ENCODE measurements at places on chromosomes 7 and 10.

- no peak overlapping the region for H3K27ac ChIP-seq
- no peak overlapping the region for H3K4me3 ChIP-seq
- H3K27me3 ChIP-seq, result no peaks in the 10 kb centered on the region
These were observed 73.2 kb downstream of the POT1 start for GRCh38 chr7:124856299-124856888.

DNA sequence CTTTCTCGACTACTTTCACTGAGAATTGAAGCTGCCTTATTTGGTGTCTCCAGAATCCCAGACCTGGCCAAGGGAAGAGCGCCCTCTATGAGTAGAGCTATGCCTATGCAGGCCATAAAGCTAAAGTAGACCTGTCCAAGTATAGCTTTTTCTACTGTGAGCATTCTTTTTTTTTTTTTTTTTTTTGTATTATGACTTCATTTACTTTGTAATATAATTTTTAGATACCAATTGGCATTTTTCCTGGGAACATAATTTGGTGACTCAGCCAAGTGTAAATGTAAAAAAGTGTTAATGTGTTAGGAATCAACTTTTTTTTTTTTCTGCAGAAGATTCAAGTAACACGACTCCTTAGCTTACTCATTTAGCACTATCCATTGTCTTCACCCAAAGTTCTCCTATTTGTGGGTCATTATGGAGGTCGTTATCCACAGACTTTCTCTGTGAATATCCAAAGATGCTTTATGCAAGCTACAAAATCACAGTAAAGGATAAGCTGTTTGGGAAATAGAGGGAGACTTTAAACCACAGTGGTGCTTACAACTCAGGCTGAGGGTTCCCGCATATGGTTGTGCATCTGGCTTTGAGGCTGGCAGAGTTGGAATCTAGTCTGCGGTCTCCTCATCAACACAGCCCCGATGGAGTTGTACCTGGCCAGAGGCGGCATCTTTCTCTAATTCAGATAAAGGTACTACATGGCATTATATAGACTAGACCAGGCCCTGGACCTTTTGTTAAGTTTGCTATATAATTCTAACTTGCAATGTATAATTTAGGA, 1040.2 kb upstream of the SORCS1 start:
- no peaks in the 10 kb centered on the region for H3K36me3 ChIP-seq
- no peaks in the 10 kb centered on the region for H3K27me3 ChIP-seq
- no peaks in the 10 kb centered on the region for H3K4me1 ChIP-seq
- no peak overlapping the region for H3K4me3 ChIP-seq

- H3K4me1 ChIP-seq, result no peaks in the 10 kb centered on the region
- H3K27ac ChIP-seq, result no peak overlapping the region
- no peaks in the 10 kb centered on the region for H3K27me3 ChIP-seq
- H3K36me3 ChIP-seq, result peaks cover 3% of the 10 kb centered on the region
These were observed 66.8 kb upstream of the CYP26C1 start for GRCh38 chr10:92993699-92994272.

DNA sequence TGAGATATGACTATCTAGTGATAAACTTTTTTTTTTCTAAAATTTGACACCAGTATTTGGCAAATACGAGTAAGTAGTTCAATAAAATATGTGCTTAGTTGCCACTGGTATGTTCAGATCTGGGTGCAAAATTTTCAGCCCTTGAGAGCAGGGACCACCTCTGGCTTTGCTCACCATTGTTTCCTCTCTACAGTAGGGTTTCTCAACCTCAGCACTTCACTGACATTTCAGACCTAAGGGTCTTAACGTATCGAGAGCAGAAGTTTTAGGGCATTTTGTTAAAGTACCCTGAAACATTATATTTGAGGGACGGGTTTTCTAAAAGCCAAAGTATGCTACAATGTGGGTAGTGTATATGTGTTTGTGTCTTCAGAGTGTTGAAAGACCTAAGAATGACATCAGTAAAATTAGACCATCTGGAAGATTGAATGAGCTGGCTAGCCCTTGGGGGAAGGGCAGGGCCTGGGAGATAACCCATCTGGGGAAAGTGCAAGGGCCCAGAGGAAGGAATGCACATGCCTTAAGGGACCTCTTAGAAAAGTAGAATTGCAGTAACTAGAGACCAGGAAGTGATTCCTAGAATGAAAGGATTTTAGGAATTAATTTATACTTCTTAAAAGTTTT, 11.8 kb downstream of the BZW2 start:
- DNase-seq, result no peak
- H3K4me3 ChIP-seq, result no peak overlapping the region
- H3K27me3 ChIP-seq, result no peaks in the 10 kb centered on the region
- H3K36me3 ChIP-seq, result no peaks in the 10 kb centered on the region
- no peak overlapping the region for H3K27ac ChIP-seq

- no peaks in the 10 kb centered on the region for H3K4me1 ChIP-seq
- DNase-seq, result no peak
- no peaks in the 10 kb centered on the region for H3K27me3 ChIP-seq
- no peak overlapping the region for H3K4me3 ChIP-seq
- H3K27ac ChIP-seq, result no peak overlapping the region
These were observed 13.8 kb downstream of the GRK5 start for GRCh38 chr10:119221201-119221600.

GRCh38 chr7:41592794-41593193, 110.1 kb downstream of the INHBA start:
- no peak overlapping the region for H3K27ac ChIP-seq
- DNase-seq, result no peak
- H3K27me3 ChIP-seq, result no peaks in the 10 kb centered on the region
- H3K4me3 ChIP-seq, result no peak overlapping the region

GRCh38 chr7:92612501-92612900, 22.3 kb upstream of the FAM133B start:
- H3K27me3 ChIP-seq, result no peaks in the 10 kb centered on the region
- no peak overlapping the region for H3K27ac ChIP-seq
- H3K4me1 ChIP-seq, result no peaks in the 10 kb centered on the region
- H3K4me3 ChIP-seq, result no peak overlapping the region
- no peaks in the 10 kb centered on the region for H3K36me3 ChIP-seq
- DNase-seq, result no peak

- H3K27me3 ChIP-seq, result no peaks in the 10 kb centered on the region
- no peak overlapping the region for H3K4me3 ChIP-seq
- no peaks in the 10 kb centered on the region for H3K36me3 ChIP-seq
- H3K27ac ChIP-seq, result no peak overlapping the region
These were observed 103.7 kb downstream of the DNAJB6 start for GRCh38 chr7:157440346-157441022.

GRCh38 chr7:122344303-122344620, 39.7 kb upstream of the FEZF1 start:
- no peak for DNase-seq
- H3K4me3 ChIP-seq, result no peak overlapping the region
- H3K4me1 ChIP-seq, result no peaks in the 10 kb centered on the region
- H3K36me3 ChIP-seq, result peaks cover 4% of the 10 kb centered on the region

GRCh38 chr7:48337012-48337621, 165.9 kb downstream of the ABCA13 start:
- no peaks in the 10 kb centered on the region for H3K4me1 ChIP-seq
- H3K4me3 ChIP-seq, result no peak overlapping the region
- H3K27ac ChIP-seq, result no peak overlapping the region
- no peaks in the 10 kb centered on the region for H3K36me3 ChIP-seq

DNA sequence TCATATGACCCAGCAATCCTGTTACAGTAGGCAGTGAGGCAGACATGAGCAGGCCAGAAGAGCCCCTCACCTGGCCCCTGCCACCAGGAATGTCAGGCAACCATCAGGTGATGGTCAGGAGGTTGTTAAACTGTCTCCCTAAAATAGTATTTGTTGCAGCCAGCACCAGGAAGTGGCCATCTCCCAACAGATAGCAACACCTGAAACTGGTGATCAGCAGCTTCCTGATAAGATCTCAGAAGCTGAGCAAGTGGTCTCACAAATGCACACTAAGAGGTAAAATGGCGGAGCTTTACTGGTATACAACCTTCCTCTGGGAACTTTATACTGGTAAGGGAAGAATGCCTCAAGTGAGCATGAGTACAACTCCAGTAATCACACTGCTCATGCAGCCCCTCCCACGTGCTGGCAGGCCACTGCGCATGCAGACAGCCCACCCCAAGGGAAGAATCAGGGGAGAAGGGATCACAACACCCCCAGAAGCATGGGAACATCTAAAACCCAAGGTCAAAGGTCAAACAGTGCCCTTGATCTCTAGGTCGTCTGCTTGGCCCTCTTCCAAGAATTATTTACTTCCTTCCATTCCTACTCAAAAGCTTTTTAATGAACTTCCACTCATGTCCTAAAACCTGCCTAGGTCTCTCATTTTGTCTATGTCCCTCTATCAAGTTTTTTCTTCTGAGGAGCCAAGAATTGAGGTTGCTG, 133.5 kb downstream of the DOCK4 start:
- no peaks in the 10 kb centered on the region for H3K36me3 ChIP-seq
- no peaks in the 10 kb centered on the region for H3K27me3 ChIP-seq

GRCh38 chr7:128745706-128746105, 6.5 kb downstream of the CALU start:
- H3K4me3 ChIP-seq, result no peak overlapping the region
- H3K36me3 ChIP-seq, result no peaks in the 10 kb centered on the region
- no peak for DNase-seq
- H3K4me1 ChIP-seq, result no peaks in the 10 kb centered on the region
- H3K27ac ChIP-seq, result no peak overlapping the region
- no peaks in the 10 kb centered on the region for H3K27me3 ChIP-seq

DNA sequence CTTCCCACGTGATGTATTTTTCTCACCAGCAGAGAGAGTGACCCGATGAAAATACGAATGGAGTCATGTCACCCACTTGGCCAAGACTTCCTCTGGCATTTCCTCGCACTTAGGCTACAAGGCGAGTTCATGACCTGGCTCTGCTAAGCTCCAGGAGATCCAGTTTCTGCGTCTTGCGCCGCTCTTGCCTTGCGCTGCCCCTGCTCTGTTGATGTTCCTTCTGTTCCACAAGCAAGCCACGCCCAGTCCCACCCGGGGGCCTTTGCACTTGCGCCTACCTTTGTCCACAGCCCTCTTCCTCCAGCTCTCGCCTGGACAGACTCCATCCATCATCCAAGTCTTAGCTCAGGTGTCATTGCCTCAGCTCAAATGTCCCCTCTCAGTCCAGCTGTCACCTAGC, 116.3 kb upstream of the SHH start:
- H3K4me1 ChIP-seq, result no peaks in the 10 kb centered on the region
- no peak overlapping the region for H3K27ac ChIP-seq

DNA sequence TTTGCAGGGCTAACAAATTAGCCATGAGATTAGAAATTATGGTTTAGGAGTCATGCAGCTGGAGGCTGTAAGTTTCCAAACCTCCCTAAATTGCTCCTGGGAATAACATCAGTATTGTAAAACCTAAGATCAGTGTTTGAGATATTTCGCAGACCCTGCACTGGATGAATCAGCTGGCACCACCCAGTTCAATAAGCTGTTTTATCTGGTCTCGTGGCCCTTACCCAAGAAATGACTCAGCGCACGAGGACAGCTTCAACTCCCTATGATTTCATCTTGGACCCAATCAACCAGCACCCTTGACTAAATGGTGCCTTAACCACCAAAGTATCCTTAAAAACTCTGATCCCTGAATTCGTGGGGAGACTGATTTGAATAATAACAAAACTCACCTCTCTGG, 482.0 kb upstream of the PCDH15 start:
- H3K36me3 ChIP-seq, result no peaks in the 10 kb centered on the region
- no peaks in the 10 kb centered on the region for H3K27me3 ChIP-seq
- DNase-seq, result no peak
- H3K4me1 ChIP-seq, result no peaks in the 10 kb centered on the region

- no peaks in the 10 kb centered on the region for H3K36me3 ChIP-seq
- no peaks in the 10 kb centered on the region for H3K4me1 ChIP-seq
- H3K27ac ChIP-seq, result no peak overlapping the region
These were observed 20.4 kb upstream of the INMT start for GRCh38 chr7:30731581-30731980.

- no peak for DNase-seq
- no peak overlapping the region for H3K4me3 ChIP-seq
- peaks cover 12% of the 10 kb centered on the region for H3K4me1 ChIP-seq
- no peak overlapping the region for H3K27ac ChIP-seq
- no peaks in the 10 kb centered on the region for H3K27me3 ChIP-seq
These were observed 2.3 kb downstream of the GLRX3 start for GRCh38 chr10:130138479-130138866.

DNA sequence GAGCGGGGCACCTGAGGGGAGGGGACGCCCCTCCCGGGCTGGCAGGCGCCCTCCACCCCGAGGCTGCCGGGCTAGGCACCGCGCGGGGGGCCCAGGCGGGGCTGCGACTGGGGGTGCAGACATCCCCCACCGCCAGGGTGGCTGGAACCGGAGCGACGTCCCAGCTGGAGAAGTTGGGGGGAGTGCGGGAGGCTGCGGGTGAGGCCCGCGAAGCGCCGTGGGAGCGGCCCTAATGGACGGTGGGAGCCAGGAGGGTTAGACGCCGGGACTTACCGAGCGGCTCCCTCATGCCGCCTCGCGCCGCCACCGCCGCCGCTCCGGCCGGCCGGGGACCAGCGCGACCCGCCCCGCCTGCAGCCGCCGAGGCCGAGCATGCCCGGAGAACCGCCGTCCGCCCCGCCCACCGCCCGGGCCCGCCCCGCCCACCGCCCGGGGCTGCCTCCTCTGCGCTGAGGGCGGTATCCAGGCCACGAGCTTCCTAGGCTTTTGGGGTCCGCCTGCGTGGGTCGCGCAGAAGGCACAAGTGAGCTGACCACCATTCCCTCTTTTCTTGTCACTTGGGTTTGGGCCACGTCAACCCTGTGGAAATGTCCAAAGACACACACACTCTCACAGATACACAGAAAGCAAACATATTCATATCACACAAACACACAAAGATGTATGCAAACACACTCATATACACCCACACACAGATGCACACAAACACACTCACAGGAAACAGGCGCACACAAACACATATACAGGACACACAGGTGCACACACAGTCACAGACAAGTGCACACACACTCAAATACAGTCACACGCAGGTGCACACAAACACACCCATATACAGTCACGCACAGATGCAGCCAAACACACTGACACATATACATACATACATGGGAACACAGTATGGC, at the start of gene JCAD:
TSS of gene JCAD (minus strand) at position 378 of the 899 bp plus-strand sequence. CDS start 11,774 bp downstream, outside the sequence.
- peak within 1 kb of the TSS; percentile 91 for H3K4me3 ChIP-seq
- no peaks in the 10 kb centered on the region for H3K36me3 ChIP-seq
- H3K4me1 ChIP-seq, result no peaks in the 10 kb centered on the region
- H3K27ac ChIP-seq, result peak within 1 kb of the TSS; percentile 91
- DNase-seq, result peak; percentile 30
- H3K27me3 ChIP-seq, result no peaks in the 10 kb centered on the region

- H3K36me3 ChIP-seq, result no peaks in the 10 kb centered on the region
- DNase-seq, result no peak
- H3K4me1 ChIP-seq, result no peaks in the 10 kb centered on the region
- no peak overlapping the region for H3K4me3 ChIP-seq
- H3K27me3 ChIP-seq, result no peaks in the 10 kb centered on the region
- no peak overlapping the region for H3K27ac ChIP-seq
These were observed 94.8 kb upstream of the ZNF804B start for GRCh38 chr7:88664630-88665233.

GRCh38 chr10:7523656-7524055, 112.8 kb upstream of the SFMBT2 start:
- H3K4me1 ChIP-seq, result no peaks in the 10 kb centered on the region
- no peaks in the 10 kb centered on the region for H3K36me3 ChIP-seq
- H3K4me3 ChIP-seq, result no peak overlapping the region
- no peak for DNase-seq
- no peaks in the 10 kb centered on the region for H3K27me3 ChIP-seq
